ENCODE measurements at places on chromosomes 2 and 18.

DNA sequence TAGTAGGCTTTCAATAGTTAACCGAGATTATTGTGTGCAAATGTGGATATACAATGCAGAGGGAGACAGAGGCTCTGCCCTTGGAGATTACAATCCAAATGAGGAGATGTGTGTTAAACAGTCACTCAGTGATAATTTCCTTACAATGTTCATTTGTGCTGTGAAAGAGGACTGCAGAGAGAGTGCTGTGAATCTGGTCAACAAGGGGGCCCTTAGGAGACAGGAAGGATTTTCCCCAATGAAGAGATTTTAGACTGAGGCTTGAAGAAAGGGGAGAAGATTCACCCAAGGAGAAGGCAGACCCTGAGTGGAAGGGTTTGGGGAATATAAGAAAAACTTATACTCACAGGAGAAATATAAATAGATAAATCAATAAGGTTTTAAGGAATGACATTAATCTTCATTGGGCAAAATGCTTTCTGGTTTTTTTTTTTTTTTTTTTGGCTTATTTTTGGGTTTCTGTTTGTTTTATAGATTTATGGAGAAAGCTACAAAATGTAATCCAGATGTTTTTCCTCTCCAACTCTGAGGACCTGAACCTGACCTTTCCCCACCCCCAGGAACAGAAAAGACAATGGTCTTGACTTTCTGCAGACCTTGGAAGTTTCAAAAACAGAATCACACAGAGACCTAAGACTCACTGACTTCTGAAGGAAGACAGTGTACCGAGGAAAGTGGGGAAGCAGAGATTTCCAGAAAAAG lies 151.3 kb upstream of the SERPINE2 start:
- no peak for DNase-seq

DNA sequence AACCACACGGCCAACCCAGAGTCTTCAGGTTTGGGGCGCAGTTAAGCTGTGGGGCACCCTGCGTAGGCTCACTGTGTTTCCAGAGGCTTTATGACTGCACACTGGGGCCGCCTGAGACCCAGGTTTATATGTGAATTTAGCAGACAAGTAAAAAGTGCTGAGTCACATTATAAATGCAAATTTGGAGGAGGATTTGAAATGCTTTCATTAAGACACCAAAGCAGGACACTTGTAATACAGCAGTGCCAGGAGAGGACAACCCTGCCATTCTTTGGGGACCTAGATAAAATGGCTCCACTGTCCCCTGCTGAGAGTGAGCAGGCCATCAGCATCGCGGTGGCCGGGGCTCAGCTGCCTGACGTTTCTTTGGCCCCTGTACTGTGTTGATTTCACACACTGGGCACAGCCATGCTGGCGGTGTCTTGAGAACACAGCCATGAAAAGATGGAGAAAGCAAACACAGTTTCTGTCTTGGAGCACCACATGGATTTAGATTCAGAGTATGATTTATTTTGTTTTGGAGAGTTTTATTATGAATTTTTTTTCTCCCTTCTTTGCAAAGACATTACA lies 10.2 kb downstream of the ACKR3 start:
- DNase-seq: no peak

- DNase-seq: no peak
Observed at GRCh38 chr2:128732976-128733431, 414.3 kb upstream of the HS6ST1 start.

GRCh38 chr2:160590664-160591063 lies 97.1 kb upstream of the RBMS1 start:
- no peak for DNase-seq

GRCh38 chr2:152492911-152493310 lies 157.9 kb downstream of the FMNL2 start:
- no peak for DNase-seq

GRCh38 chr2:118709786-118710185 lies 137.7 kb downstream of the EN1 start:
- DNase-seq: no peak

DNA sequence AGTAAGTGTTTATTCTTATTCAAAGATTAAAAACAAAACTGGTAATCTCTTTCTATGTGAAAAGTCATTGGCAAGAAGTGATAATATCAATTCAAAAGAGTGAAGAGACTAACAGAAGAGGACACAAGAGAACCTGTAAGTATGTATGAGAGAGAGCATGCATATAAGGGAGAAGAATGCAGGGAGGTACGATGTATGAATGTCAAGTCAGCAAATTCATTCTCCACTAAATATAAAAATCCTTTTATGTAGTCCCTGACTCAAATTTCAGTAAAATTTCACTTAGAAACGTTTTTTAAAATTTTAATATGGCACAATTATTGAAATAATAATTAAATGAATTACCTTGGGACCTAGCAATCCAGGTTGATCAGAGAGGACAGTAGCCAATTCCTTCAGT lies 55.3 kb downstream of the NCKAP1 start:
- no peak for DNase-seq

DNA sequence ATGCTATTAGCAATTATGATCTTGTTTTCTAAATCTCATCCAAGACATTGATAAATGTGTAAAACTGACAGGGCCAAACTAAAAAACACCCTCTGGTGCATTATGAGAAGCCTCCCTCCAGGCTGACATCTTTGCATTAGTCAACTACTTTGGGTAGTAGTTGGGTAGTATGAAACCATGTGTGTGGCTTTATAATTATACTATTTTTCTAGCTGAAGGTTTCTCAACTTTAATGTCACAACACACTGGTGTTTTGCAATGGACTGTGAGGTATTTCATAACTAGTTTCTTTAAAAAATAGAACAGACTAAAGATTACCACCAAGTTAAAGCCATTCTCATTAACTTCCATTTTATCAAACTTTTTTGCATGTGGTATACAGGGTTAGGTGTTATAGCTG lies 73.1 kb upstream of the RBMS1 start:
- DNase-seq: peak; percentile 34

- DNase-seq: no peak
Observed at GRCh38 chr2:80113399-80113798, 191.2 kb downstream of the LRRTM1 start.

GRCh38 chr2:162295009-162295408 lies 23.5 kb downstream of the IFIH1 start:
- no peak for DNase-seq

GRCh38 chr18:10743766-10744165 lies 217.9 kb downstream of the NAPG start:
- no peak for DNase-seq

- no peak for DNase-seq
Observed at GRCh38 chr2:230408244-230408842, 7.7 kb upstream of the SP100 start.

GRCh38 chr2:218128781-218129457 lies 3.1 kb downstream of the CXCR2 start:
- DNase-seq: no peak

DNA sequence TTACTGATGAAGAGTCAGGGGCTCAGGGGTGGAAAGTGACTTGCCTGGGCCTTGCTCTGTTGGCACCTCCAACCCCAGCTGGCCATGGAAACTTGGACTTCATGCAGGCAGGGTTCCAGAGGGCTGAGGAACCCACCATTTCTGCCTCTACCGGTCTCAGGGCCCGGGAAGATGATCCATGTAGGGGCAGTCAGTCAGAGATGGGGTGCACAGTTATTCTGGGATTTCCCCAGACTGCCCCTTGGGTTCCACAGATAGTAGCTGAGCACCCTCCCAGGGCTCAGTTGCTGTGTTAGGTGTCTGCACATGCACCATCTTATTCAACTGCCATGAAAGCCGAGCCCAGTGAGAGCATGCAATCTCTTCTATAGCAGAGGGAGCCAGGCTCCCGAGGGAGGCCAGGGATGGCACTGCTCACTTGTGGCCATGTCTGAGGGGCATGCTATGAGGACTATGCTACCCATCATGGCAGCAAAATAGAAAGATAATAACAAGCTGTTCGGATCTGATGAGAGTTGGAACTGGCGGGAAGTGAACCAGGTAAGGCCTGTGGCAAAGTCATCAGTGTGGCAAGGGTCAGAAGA lies 37.3 kb downstream of the RHOB start:
- DNase-seq: no peak

- DNase-seq: no peak
Observed at GRCh38 chr2:29082804-29083495, 8.6 kb upstream of the PCARE start.

DNA sequence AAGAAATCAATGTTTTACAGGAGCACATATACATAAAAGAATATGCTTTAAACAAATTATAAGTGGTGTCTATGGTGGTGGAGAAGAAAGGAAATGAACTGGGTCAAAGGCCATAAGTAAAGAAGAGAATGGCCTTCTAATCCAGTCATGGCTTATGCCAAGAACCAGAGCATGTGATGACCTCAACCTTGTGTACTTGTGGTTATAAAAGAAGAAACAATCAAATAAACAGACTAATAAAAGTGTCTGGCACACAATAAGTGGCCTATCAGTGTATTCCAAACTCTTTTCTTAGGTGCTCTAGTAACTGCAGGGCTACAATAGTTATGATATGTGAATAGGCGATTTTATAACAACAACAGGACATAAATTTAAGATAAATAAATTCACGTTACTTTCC lies 2.6 kb downstream of the SERPINB11 start:
- no peak for DNase-seq

DNA sequence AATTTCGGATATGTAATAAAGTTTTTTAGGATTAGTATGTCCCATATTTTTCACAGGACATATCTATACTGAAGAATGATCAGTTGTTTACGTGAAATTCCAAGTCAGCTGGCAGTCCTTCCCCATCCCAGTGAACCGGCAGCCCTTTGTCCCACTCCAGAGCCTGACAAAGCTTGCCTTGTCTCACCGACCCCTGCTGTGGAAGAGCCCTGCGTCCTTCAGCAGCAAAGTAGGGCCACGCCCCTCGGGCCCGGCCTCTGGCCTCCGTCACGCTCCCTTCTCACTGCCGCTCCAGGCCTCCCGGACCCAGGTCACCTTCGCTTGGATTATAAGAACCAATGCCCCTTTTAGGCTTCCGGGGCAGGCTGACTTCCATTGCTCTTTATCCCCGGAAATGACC lies 89.8 kb upstream of the TGIF1 start:
- no peak for DNase-seq

DNA sequence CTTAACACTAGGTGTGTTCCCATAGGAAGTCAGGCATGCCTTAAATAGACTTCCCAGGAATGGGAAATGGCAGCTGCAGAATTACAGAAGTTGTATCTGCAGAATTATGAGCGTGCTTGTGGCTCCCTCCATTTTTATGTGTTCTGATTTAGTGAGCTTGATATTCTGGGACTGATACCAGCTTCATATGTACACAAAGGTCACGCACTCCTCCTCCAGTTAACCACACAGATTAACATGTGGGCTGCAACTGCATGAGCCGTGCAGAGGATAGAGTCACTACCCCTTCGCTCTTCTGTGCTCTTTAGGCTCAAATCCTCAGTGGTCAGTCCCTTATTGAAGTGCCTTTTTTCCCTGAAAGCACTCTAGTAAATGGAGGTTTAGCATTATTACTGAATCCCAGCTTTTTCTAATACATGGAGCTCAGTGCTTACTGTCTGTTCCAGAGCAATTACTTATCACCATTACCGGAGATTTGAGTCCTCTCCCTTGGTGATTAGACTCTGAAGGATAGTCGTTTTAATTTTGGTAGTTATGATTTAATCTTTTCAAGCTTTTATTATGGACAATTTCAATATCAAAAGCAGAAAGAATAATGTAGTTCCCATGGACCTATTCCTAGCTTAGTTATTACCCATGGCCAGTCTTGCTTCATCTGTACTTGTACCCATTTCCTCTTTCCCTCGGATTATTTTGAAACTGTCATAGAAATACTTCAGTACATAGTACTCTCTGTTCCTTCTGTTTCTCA lies 238.3 kb downstream of the PRKCE start:
- no peak for DNase-seq

DNA sequence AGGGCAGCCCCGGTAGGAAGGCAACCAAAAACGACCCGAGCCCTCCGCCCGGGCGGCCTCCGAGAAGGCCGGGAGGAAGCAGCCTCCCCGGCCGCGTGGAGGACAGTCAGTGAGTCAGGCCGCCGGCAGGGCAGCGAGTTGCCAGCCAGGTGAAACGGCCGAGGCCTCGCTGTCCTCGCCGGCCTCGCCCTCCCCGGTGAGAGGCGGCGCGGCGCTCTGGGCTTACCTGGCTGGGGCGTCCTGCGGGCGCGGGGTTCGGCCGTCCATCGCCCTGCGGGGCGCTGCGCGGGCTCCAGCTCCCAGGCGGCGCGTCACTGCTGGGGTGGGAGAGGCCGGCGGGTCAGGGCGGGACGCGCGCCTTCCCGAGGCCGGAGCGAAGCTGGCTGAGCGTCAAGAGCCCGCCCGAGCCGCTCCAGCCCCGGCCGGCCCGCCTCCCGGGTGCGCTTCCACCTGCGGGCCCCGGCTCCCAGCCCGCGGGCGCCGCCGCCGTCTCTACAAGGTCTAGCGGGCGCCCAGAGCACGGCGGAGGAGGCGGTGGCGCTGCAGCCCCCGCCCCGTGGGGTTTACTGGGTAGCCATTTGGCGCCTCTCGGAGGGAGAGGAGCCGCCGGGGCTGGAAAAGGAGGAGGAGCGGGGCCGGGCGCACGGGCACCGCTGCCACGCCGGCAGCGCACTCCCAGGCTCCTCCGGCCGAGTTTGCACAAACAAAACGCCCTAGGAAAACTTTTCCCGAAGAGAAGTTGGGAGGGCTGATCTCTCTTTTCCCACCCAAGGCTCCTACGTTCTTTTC lies 499 bp downstream of the COBLL1 start:
- peak; percentile 71 for DNase-seq

All from Kasumi-1 (cell line).